NT2/D1 (cell line): ENCODE measurements at places on chromosomes 16 and 17.

DNA sequence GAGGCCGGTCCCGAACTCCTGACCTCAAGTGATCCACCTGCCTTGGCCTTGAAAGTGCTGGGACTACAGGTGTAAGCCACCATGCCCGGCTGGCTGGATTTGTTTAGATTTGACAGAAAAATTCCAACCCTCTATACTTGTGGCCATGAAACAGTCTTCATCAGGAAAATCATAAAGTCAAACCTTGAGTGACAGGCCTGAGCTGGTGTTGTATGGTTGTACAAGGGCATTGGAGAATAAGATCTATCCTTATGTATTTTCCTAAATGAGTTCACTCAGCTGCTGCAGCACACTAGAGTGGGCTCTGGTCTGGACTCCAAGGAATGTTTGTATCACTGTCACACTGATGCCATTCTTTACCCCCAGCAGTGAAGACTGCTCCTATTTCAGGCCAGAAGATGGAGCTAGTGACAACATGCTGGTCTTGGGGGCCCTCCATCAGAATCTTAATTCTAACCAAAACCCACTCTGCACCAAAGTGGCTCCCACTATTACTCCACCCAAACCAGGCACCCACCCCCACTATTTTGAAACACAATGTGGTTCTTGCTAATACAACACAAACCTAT, 27.4 kb downstream of the SNX11 start:
- no peak for DNase-seq

GRCh38 chr17:42421507-42422338, 1.3 kb downstream of the CAVIN1 start:
- no peak for DNase-seq

DNA sequence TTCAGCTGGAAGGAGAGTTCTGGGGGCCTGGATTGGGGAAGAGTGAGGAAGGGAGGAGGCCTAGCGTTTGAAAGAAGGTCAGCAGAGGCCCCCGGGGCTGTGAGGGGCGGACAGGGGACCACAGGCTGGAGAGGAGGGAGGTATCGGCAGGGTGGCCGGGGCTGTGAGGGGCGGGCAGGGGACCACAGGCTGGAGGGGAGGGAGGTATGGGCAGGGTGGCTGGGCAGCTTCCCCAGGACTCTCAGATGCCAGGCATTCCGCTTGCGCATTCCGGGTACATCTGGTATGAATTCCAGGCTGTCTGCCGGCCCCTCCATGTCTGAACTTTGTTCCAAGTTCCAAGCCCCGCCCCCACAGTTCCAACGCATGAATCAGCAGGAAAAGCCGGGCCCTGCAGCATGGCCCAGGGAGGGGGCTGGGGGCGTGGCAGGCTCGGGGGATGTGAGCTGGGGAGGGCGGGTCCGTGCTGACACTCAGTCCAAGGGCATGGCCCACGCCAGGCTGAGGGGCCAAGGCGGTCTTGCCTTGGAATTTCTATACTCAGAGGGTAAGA, 4.3 kb upstream of the TLCD2 start:
- DNase-seq, result peak; percentile 84

GRCh38 chr16:85910854-85911247, 11.9 kb downstream of the IRF8 start:
- no peak for DNase-seq

GRCh38 chr16:17416461-17417311, 54.1 kb downstream of the XYLT1 start:
- no peak for DNase-seq

- no peak for DNase-seq
Observed at GRCh38 chr17:66855204-66855603, 20.3 kb downstream of the CACNG5 start.

- DNase-seq, result no peak
Observed at GRCh38 chr17:40293363-40293762, 5.7 kb downstream of the CDC6 start.

- no peak for DNase-seq
Observed at GRCh38 chr17:1229900-1230501, 40.2 kb upstream of the BHLHA9 start.

DNA sequence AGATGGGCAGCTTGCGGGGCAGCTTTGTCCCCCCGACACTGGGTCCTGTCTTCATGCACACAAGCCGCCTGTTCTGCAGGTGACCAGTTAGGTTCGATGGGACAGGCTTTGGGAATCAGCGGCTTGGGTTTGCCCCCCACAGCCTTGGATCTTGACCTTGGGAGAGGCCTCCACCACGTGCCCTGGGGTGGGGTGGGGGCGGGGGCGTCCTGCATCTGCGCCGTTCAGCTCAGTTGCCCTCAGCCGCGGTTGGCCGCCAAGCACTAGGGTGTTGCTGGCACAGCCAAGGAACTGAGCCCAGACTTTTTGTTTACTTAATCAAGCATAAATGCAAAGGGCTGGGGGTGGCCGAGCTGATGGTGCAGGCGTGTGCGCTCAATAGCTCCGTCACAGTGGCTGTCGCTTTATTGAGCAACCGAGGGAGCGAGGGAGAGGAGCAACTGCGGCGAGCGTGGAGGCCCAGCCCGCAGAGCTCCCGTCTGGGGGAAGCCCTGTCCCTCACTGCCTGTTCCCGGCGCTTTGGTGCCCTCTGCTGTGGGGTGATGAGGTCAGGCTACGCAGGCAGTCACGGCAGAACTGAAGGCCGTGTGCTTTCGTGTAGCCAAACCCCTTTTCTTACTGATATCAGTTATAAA, 33.9 kb downstream of the JPH3 start:
- peak; percentile 70 for DNase-seq

DNA sequence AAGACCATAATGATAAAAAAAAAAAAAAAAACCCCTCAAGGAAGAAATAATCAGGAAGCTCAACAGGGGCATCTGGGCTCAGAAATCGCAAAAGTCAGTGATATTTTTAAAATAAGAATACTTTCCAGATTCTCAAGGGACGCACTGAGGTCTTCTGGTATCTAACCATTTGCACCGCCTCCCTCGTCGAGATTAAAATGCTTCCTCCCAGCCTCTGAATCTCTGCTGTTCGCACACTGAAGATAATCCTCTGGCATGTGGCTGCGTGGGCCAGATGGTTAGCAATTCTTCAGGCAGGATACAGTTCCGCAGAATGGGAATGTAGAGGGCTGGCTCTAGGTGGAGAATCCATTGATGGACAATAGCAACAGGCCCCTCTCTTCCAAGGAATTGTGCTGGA, 211.7 kb upstream of the CDH5 start:
- DNase-seq, result no peak

DNA sequence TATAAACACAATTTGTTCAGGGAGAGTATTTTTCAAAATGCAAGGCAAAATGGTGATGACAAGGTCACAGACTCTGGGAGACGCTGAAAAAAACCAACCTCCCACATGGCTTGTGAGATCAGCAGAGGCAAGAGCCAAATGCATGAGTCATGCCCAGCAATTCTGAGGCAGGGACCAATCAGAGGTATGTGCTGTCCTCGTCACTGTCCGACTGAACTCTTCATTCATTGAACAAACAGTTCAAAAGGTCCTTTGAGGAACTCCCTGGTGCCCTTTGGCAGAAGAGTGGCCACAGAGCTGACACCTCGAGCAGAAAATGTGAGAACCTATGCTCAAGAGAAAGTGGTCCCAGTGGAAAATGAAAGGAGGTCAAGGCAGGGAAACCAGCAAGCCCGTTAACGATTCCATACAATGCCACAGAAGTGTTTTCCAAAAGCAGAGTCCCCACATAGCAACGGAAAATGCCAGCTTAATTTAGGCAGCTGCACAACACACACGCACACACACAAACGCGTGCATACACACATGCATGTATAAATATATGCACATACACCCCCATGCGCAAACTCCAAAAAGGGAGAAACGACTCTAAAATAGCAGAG, 50.9 kb downstream of the CDH11 start:
- DNase-seq, result peak; percentile 42

DNA sequence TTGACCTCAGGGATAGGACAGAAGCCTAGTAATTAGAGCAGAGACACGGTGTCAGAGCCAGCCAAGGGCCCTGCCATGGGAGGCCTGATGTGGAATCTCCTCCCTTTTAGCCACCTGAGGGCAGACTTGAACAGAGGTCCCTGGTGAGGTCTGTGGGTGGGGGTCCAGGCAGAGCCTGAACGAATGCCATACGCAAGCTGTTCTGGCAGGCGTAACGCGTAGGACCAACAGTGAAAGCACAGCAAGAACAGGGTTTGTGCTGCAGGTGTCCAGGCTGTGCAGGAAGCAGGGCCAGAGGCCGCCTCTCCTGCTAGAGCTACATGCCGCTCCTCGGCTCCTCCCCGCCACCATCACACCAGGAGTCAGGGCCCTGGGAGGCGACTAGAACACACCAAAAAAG, 81.9 kb upstream of the TBX2 start:
- DNase-seq, result no peak

DNA sequence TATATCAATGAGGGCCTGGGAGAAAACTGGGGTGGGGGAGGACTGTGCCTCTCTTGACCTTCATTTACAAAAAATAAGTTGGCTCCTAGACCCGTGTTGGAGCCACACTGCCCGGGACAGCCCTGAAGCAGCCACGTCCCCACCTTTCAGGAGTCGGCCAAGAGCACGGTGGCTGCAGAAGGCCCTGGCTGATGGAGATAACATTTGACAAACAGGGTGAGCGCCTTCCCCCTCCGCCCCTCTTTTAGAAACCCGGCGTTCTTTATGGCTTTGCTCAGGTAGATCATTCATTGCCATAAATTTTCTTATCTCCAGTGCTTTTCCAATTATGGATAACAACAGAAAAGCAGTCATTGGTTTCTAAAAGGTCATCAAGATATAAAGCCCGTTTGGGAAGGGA, 398.1 kb upstream of the TNRC6C start:
- no peak for DNase-seq

GRCh38 chr17:41539979-41540701, 12.0 kb upstream of the KRT19 start:
- no peak for DNase-seq

GRCh38 chr17:37490638-37491614, 1.2 kb downstream of the DUSP14 start:
- no peak for DNase-seq

DNA sequence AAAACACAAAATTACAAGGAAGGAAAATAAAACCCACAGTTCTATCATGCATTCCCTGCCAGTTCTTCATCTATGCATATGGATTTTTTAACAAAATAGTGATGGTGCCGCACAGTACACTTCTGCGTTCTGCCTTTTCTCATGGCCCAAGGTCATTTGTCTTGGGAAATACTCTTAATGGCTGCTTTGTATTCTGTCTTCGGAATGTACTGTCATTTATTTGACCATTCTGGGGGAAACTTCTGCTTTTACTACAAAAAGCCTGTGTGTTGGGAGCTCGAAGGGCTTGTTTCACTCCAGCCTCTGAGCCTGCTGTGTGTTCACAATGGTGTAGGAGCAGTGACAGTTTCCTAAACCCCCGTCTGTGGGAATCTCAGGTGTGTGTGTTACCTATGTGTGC, 82.8 kb upstream of the SEC14L1 start:
- no peak for DNase-seq

DNA sequence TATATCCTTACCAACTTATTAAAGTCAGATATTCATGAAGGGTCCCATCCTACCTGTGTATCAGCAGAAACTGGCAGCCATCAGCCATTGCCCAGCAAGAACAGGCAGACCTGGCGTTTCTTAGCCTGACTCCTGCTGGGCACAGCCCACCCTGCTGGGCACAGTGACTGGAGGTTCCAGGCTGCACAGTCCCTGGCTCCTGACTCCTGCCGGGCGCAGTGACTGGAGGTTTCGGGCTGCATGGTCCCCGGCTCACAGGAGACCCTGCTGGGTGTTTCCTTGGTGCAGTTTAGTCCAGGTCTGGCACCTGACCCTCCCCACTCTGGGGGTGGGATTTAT, 6.7 kb downstream of the TIMM22 start:
- no peak for DNase-seq

DNA sequence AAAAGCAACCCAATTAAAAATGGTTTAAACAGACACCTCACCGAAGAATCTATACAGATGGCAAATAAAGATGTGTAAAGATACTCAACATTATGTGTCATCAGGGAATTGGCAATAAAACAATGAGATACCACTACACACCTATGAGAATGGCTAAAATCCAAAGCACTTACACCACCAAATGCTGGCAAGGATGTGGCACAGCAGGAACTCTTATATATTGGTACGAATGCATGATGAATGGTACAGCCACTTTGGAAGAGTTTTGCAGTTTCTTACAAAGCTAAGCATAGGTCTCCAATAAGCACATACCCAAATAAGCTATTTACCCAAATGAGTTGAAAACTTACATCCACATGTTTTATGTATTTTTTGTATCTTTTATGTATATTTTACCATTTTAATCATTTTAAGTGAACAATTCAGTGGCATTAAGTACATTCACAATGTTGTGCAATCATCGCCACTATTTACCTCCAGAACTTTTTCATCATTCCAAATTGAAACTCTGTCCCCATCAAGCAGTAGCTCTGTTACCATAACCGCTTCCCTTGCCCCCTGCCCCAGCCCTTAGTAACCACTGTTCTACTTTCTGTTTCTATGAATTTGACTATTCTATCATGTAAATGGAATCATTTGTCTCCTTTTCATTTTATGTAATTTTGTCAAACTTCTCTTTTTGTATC, 6.7 kb upstream of the ALDH3A2 start:
- DNase-seq, result no peak

- no peak for DNase-seq
Observed at GRCh38 chr16:82995924-82996441, 369.2 kb downstream of the CDH13 start.

DNA sequence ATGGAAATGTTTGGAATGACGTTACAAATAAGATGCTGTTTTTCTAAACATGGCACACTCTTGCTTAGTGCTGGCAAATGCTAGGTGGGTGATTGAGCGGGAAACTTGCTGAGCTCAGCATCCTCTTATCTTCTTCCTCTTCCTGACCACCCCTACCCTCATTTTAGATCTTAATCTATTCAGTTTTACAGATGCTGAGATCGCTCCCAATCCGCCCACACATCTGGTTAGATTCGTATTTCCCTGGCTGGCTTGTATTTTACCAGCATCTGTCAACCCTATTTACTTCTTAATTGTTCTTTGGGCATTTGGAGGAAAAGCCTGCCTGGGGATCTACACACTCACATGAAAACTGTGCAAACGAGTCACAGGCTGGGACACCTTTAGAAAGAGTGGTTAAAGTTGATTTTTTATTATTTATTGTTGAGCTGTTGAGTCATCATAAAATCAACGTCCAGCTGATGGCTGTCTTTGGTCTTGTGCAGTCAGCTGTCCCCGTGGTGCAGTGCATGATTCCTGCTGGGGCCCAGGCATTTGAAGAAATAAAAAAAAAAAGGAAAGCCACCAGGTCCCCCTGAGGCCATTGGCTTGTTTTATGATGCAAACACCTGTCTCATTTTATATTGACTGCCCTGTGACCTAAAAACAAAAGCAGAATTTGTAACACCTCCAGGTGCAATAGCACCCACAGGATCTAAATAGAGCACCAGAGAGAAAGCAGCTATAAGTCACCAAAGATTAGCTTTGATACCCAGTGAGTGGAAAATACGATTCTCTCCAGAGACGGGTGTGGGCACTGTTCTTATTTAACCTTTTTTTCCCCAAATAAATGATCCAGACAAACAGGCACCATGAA, 258.6 kb downstream of the HS3ST3B1 start:
- no peak for DNase-seq

- DNase-seq, result no peak
Observed at GRCh38 chr17:61490540-61490975, 38.3 kb downstream of the TBX4 start.
